ENCODE measurements at places on chromosomes 3 and 15.

GRCh38 chr15:33910741-33911140 is 57.6 kb upstream of the CHRM5 start:
- no peak for DNase-seq

GRCh38 chr15:88663141-88663621 is 24.4 kb downstream of the ISG20 start:
- no peak for DNase-seq

- DNase-seq = peak; percentile 96
Measured at GRCh38 chr3:126355777-126356372, 1.3 kb downstream of the KLF15 start.

GRCh38 chr3:197367081-197367780 is 68.8 kb upstream of the DLG1 start:
- DNase-seq = no peak

- peak; percentile 76 for DNase-seq
Measured at GRCh38 chr3:23865595-23866396, 51.0 kb downstream of the NKIRAS1 start.

- no peak for DNase-seq
Measured at GRCh38 chr15:52495125-52495524, 33.6 kb downstream of the MYO5A start.

DNA sequence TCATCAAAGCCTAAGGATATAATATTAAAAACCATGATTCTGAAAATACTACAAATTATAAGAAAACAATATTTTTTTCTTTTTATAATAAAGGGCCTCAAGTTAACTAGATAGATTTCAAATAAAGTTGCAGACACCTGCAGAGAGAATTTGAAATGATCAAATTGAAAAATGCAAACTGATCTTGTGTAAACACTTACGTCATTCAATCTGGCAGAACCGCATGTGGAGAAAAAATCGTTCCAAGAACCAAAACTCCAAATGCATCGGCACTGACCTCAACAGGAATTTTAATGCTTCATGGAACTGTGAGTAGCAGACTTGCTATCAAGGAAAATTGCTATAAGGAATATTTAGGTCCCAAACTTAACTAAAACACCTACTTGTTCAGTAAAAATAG is 17.2 kb downstream of the CPA3 start:
- no peak for DNase-seq

DNA sequence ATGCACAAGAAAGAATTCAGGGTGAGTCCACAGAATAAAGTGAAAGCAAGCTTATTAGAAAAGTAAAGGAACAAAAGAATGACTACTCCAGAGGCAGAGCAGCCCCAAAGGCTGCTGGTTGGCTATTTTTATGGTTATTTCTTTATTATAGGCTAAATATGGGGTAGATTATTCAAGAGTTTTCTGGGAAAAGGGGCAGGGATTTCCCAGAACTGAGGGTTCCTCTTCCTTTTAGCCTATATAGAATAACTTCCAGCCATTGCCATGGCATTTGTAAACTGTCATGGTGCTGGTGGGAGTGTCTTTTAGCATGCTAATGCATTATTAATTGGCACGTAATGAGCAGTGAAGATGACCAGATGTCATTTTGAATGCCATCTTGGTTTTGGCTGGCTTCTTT is 13.6 kb downstream of the GLDN start:
- DNase-seq = no peak

DNA sequence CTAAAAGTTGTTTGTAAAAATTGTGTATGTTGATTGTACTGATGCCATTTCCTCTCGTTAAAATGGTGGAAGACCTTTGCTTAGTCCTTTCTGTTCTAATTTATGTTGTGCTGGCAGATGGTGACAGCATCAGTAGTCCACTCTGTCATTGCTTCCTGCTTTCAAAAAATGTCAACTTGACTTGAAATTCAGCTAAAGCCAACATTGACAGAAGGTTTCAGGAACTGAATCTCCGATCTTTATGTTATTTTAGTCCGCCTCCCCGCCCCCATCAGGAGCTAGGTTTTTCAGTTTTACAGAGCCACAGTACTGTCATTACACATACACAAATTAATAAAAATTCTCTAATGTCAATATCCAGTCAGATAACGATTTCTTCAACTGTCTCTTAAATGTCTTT is 1.5 kb downstream of the CEP63 start:
- DNase-seq = no peak

DNA sequence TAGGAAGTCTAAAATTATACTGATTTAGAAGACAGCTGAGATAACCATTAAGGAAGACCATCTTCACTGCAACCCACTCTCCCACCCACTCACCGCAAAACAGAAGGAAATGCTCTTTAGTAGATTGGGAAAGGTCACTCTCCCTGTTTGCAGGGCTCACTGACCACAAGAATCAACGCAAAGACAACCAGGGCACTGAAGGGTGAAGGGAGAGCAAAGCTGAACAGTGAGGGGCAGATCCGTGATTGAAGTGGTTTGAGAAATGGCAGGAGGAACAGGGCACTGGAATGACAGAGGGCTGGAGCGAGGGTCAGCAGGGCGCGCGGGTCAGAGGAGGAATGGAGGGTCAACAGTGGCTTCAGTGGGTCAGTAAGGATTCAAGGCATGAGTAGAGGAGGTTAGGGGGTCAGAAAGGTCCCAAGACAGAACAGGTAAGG is 520 bp downstream of the MESD start:
- DNase-seq = no peak

DNA sequence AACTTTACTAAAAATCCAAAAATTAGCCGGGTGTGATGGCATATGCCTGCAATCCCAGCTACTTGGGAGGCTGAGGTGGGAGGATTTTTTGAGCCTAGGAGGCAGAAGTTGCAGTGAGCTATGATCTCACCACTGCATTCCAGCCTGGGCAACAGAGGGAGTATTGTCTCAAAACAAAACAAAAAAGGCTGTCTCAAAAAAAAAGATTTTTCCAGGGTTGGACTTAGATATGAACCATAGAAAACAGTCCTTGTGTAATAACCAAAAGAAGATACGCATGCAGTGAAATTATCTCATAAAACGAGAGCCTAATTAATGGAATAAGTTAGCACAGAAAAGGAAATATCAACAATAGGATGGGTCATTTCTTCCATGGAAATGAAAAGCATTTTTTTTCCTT is 320.4 kb upstream of the RASGRP1 start:
- DNase-seq = no peak

DNA sequence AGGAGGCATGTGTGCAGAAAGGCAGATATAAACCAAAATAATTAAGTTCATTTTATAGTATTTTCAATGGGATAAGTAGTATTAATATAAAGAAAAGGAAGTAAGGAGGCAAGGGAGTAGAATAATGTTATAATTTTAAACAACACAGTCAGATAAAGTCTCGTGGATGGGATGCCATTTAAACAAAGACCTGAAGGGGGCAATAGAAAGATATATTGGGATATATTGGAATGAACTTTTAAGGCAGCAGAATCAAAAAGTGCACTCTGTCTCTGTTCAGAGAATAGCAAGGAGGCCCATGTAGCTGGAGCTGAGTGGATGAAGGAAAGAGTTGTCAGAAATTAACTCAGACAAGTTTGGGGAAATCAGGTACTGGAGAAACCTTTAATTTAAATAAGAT is 158.7 kb downstream of the CGGBP1 start:
- no peak for DNase-seq

- DNase-seq = no peak
Measured at GRCh38 chr3:194586836-194587235, 46.4 kb downstream of the TMEM44 start.

DNA sequence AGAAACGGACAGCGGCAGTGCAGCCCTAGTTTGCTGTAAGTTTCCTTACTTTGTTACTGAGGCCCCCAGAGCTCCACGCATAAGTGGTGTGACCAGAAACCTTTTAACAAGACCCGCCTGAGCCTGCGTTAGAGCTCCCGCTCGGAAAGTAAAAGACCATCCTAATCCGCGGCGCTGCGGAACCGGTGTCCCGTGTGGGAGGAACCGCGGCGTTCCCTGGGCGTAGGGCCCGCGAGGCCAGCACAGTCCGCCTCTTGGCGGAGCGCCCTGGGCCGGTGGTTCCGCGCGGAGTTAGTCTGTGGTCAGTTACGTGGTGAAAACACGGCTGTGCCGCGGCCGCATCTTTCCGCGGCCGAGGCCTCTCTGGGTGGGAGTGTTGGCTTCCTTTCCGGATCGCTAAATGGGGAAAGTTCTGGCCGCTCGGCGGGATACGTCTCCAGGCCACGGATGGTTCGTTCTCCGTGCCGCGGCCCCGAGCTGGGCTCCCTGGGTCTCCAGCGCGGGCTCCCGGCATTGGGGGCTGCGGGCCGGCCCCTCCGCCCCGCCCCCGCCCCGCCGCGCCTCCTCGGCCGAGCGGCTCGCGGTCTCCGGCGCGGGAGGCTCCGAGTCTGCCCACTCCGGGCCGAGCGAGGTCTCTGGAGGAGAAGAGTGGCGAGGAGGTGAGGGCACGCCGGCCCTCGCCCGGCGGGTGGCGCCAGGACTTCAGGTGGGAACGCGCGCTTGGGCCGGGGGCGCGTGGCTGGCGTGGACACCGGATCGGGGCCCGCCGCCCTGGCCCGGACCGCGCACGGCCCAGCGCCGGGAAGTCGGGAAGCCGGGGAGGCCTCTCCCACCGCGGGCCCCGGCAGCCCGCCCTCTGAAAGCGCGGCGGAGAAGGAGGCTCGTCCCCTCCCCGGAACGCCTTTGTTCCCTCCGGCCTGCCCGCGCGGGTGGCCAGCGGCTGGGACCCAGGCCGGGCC is 754 bp downstream of the B3GNT5 start:
- DNase-seq = no peak

DNA sequence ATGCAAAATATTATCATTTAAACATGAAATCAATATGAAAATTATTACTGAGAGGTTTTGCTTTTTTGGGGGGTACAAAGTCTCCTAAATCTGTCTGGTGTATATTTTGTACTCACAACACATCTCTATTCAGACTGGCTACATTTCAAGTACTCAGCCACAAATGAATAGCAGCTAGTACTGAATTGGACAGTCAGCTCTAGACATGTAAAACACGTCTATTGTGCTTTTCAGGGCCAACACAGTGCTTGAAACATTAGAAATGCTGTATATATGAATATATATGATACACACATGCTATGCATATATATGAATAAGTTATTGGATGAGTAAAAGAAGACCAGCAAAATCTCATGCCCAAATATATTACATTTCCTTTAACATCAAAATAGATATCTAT is 103.8 kb upstream of the CFAP20DC start:
- DNase-seq = no peak

GRCh38 chr15:63198371-63199250 is 9.2 kb downstream of the RAB8B start:
- DNase-seq = no peak

DNA sequence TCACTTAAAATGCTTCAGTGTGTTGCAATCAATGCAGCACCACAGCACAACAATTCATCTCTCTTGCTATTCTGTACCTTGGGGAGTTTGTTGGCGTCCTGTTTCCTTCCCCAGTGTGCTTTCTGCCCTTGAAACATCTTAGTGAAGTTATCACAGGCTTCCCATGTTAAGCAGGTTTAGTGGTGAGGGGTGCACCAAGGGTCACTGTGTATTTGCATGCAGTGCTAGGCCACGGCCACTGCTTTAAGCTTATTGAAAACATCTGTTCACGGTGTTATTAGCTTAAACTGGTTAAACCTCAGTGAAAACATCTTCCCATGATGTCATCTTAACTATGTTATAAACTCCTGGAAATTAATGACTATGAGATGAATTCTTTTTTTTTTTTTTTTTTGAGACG is 217.3 kb upstream of the GOLIM4 start:
- no peak for DNase-seq

DNA sequence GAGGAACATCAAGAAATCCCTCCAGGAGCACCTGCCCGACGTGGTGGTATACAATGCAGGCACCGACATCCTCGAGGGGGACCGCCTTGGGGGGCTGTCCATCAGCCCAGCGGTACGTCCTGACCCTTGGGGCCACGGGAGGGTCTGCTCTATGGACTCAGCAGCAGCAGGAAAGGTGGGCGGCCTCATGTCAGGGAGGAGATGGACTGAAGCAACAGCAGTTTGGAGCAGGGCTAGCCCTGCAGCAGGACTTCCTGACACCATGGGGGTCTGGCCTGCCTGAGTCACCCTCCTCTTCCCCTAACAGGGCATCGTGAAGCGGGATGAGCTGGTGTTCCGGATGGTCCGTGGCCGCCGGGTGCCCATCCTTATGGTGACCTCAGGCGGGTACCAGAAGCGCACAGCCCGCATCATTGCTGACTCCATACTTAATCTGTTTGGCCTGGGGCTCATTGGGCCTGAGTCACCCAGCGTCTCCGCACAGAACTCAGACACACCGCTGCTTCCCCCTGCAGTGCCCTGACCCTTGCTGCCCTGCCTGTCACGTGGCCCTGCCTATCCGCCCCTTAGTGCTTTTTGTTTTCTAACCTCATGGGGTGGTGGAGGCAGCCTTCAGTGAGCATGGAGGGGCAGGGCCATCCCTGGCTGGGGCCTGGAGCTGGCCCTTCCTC is 24.2 kb downstream of the HDAC11 start:
- DNase-seq = no peak

DNA sequence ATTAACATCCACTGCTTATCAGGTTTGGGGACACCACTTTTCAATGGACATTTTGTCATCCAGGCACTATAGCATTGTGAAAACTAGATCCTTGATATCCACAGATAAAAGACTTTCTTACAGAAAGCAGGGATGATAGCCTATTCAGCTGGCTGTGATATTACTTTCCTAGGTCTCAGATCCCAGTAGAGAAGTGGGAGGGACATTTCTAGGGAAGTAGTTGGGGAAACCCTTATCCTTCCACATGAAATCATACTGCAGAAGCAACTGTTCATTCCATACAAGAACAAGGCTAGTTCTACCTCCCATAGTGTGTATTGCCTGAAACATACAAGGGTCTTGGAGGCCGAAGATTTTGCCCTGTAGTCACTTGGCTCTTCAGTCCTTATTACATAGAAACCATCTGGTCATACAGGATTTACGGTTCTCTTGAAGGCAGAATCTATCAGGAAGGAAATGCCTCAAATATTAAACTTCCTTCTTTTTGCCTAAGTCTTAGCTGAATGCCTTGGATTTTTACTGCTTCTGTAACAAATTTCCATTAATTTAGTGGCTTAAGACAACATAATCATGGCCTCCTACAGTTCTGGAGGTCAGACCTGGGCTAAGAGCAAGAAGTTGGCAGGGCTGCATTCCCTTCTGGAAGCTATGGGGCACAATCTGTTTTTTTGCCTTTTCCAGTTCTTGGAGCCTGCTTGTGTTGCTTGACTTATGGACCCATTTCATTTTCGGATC is 119.4 kb downstream of the ECT2 start:
- DNase-seq = no peak

- DNase-seq = no peak
Measured at GRCh38 chr3:182891364-182891763, 89.0 kb downstream of the DCUN1D1 start.

DNA sequence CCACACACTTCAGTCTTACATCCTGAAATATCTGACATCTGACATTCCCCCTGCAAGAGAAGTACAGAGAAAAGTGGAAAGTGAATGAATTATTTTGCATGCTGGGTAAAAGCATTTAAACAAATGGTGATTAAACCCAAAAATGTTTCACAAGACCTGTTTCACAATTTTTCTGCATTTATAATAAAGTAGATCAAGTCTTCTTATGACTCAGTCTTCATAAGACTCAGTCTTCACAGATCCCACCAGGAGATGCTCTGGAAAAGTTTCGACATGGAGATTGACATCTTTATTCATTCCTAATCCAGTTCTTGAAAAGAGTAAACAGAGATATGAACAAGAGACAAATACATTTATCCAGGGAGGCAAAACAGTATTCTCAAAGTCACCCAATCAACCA is 13.2 kb upstream of the EDC3 start:
- DNase-seq = no peak
